Right lung (tissue), 10 donors: ENCODE measurements at places on chromosomes 11 and 22.

DNA sequence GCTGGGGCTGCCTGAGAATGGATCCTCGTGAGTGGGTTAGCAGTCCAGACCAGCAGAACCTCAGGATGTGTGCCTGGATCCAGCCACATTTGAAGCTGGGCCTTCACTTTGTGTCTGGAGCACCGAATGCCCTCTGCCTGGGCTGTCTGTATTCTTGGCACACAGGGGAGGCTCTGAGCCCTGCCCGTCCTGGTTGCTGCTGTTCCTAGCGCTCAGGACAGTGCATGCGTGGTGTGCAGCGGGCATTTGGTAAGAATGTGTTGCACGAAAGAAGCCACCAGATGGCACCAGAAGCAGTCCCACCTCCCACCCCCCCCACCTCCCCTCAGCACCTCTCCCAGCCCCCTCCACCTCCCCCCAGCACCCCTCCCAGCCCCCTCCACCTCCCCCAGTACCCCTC lies 4.1 kb upstream of the MAPK11 start:
- DNase-seq = no peak

DNA sequence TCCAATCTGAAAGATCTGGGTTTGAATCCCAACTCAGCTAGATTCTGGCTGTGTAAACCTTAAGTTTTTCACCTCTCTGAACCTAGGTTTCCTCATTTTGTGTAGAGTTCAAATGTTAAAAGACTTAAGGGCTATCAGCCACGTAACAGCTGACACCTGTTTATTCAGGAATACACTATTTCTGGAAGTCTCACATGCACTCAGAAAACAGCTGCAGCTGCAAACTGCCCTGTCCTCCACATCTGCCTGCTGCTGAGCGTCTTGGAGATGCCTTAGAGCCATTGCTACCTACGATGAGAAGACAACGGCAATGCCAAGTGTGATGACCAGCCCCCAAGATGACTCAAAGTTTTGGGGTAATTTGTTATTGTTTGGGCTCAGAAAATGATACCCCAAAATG lies 6.7 kb upstream of the TRIM44 start:
- DNase-seq = no peak

DNA sequence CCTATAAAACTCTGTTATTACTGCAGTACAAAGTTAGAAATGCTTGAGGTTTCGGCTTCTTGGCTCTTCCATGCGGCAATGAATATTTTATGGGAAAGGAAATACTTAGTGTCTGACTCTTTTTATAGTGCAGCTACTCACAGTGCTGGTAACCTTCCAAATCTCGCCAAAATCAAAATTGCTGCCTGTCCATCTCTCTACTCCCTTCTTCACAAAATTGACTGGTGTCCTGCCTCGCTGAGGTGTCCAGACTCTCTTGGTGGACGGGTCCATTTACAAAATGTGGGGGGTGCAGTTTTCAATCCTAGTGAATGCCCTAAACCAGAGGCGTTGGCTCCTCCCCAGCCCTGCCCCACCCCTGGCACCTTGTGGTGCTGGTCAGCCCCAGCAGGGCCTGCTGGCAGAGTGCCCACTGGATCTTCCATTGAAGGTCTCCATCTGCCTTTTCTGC lies 73.5 kb downstream of the ZBTB16 start:
- no peak for DNase-seq

DNA sequence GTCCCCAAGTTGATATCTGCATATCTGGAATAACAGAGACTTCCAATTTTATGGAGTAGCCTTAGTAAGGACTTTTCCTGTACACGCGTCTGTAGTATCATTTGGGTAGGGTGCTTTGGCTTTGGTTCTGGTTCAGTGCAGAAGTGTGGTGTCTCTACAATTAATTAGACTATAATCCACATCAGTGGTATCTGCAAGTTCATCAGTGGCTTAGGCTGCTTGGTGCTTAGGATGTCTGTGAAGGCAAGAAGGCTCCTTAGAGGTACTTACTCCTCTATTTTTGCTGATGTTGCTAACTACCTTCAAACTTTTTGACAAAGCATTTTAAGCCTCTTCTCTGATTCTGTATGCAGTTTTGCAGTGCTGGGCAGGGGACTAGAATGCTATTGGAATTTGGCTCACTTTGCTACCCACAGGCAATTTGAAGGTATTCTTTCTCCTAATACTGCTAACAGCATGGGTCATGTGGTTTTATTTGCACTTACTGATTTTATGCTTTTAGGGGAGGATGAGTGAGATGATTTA lies 49.4 kb downstream of the KCNQ1OT1 start:
- DNase-seq = no peak

- DNase-seq = no peak
Measured at GRCh38 chr11:66789097-66789890, 53.9 kb upstream of the RCE1 start.

DNA sequence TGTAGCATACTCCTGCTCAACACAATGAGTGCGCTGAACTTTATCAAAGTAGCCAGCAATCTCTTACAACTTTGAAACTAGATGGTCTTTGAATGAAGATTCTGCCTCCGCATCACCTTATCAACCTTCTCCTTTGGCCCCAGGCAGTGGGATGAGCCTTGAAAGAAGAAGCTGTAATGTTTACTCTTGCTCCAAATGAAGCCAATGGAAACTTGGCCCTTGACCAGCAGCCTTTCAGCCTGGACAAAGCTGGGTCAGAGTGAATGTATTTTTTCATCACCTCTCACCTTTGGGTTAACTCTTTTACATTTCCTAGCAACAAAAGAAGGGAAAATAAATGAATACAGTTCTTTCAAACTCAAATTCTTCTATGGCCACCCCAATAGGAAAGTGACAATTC lies 359.1 kb downstream of the KCNA4 start:
- DNase-seq = no peak

- DNase-seq = no peak
Measured at GRCh38 chr11:75872887-75873416, 57.9 kb downstream of the UVRAG start.

GRCh38 chr11:67530282-67530592 lies 7.0 kb upstream of the CABP2 start:
- no peak for DNase-seq

GRCh38 chr22:37337204-37337943 lies 55.1 kb downstream of the CYTH4 start:
- no peak for DNase-seq

DNA sequence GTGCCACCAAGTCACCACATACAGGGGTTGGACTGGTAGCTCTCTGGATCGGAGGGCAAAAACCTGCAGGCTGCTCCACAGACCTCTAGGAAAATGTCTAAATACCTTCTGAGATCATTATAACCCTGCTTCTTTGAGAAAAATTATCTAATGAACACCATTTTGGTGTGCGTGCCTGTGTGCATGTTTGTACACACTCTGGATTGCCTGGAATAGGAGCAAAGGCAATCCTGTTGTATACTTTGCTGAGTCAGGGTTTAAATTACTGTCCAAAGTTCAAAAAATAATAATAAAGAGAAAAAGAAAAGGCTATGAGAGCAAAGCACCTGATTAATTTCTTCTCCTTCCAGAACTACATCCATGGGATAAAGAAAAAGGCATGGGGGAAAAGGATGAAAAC lies 11.0 kb downstream of the JAML start:
- DNase-seq = no peak

DNA sequence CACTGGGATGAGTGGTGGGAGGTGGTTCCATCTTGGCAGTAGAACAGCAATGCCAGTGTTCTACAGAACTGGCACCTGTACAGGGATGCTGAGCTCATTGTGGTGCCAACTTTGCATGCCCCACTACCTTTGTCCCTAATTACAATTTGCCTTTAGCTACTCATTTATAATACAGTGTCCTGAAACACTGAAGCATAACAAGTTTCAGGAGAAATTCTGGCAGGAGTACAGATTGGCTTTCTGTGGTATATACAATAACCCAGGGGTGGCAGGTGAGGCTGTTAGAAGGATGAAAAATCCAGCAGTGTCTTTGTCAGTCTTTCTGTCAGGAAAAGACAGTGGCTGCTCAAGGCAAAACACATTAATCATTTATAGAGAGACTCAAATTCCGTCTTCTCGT lies 240.3 kb downstream of the FAM76B start:
- no peak for DNase-seq

- DNase-seq = no peak
Measured at GRCh38 chr11:100730266-100730665, 43.2 kb downstream of the ARHGAP42 start.

DNA sequence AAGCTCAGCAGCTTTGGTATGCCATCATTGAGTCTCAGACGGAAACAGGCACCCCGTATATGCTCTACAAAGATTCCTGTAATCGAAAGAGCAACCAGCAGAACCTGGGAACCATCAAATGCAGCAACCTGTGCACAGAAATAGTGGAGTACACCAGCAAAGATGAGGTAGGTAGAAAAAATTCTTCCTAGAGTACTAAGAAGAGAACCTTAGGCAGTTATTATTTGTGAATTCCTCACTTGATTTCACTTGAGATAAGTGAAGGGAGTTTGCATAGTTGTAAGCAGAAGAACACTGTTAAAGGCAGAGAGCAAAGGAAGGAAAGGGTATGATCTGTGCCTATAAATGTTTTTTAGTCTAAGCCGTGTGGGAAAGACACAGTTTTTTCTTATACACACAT lies 28.6 kb downstream of the RRM1 start:
- DNase-seq = no peak

GRCh38 chr11:80284946-80285785 lies 844.3 kb upstream of the TENM4 start:
- no peak for DNase-seq

DNA sequence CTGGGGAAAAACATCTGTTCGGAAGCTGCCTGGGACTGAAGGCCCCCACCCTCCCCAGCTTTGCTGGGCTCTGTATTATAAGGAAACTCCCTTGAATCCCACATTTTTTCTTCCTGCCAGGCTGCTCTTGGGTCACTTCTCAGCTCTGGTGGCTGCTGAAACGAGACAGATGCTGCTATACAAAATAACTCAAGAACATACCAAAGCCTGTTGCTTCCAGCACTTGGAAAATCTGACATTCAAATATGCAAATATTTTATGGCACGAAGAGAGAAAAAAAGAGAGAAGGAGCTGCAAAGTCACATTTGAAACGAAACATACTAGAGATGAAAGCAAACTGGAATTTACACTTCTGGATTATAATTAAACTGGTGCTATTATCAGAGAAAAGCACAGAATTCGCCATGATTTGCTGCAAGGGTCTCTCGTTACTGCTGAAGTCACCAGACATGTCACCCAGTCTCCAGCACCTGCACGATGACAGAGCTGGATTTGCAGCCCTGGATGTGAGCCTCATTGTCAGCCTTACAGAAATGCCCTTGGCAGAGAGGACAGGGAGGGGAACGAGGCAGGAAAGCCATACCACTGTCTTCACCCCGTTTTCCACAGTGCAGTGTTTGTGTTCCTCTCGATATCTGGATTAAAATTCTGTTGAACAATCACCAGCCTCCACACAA lies 47.9 kb upstream of the IGSF9B start:
- DNase-seq = peak; percentile 81

DNA sequence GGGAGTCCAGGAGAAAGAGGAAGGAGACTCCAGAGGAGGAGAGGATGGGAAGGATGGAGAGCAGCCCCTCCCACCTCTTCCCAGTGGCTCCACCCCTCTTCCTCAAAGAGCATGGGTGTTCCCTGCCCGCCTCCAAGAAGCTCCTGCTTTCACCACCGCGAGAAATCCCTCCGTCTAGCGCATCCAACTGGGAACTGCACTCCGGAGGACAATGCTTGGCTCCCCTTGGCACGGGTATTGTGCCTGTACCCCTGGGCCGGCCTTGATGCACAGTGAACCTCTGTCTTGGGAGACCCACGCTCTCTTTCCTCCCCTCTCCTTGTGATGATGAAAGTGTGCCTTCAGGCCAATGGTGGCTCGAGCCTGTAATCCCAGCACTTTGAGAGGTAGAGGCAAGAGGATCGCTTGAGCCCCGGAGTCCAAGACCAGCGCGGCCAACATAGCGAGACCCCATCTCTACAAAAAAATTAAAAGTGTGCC lies 14.9 kb upstream of the ADA2 start:
- no peak for DNase-seq

GRCh38 chr11:12175694-12176241 lies 65.4 kb downstream of the MICAL2 start:
- DNase-seq = no peak

DNA sequence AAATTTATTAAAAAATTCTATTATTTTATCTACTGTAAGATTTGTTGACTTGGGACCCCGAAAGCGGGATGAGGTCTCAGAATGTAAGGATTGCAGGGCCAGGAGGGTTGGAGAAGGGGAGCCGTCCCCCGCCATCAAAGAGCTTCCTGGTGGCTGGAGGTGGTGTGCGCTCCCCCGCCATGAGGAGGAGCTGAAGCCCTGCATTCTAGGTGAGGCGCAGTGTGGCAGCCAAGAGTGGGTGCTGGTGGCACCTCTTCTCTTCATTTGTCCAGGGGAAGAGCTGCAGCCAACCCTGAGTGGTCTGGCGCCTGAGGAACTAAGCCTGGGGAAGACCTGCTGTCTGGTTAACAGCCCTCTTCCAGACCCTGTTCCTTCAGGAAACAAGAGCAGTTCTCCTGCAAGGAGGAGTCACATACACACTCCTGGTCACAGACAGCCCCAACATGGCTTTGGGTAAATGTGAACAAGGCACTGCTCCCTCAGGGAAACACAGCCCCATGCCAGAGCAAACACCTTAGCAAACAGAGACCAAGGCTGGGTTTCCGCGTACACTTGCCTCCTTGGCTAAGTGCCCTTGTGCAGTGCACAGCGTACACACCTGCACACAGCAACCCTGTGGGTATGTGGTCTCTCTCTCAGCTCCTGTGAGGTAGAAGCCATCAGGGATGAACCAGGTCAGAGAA lies 17.3 kb downstream of the RTN4RL2 start:
- DNase-seq = no peak

DNA sequence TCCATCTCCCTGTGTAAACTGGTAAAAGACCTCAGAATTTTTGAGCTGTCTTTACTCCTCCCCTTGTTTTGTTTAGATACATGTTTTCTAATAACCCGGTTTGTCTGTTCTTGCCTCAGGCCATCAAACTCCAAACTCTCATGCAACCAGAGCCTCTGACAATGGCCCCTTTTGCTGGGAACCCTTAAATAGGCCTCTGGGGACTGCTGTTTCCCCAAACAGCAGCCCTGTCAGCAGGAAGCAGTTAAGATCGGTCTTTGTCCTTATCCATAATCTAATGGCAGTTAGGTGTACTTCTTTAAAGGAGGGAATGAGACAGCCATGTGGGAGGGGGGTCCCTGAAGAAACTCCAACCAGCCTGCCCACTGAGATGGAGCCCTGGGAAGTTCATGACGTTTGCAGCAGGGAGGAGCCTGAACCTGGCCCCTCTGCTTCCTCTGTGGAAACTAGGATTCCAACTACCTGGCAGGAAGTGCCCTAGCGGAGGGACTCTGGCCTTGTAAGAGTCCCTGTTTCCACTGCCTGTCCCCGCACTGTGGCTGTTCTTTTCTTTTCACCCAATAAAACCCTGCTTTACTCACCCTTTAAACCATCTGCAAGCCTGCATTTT lies 1354.4 kb downstream of the LRRC4C start:
- DNase-seq = no peak

DNA sequence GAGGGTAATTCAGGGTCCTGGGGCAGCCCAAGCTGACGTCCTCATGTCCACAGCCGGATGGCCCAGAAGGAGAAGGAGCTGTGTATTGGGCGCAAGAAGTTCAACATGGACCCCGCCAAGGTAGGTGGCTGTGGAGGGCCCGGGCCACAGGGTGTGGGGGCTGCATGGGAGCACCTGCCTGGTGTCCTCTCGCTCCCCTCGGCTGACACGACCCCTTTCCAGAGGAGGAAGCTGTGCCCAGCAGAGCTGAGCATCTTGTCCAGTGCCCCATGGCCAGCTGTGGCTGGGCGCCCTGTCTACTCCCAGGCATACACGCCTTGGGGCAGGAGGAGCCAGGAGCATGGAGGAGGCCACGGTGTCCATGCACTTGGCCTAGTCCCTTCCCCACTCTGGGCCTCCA lies 13.6 kb downstream of the CYTH4 start:
- DNase-seq = no peak
